Activated naive CD4-positive, alpha-beta T cell treated with anti-CD3 and anti-CD28 coated beads for 36 hours (primary cell): ENCODE measurements at places on chromosomes 11 and 22. TPM values are rescaled to one million over a fixed set of nuclear protein-coding genes. Genes with fewer than 3 reads are reported as not detected.

The PATE4 gene
- total RNA-seq: not detected

- no peak for DNase-seq
Measured at GRCh38 chr11:69449320-69450063, 32.0 kb upstream of the LINC01488 start.

DNA sequence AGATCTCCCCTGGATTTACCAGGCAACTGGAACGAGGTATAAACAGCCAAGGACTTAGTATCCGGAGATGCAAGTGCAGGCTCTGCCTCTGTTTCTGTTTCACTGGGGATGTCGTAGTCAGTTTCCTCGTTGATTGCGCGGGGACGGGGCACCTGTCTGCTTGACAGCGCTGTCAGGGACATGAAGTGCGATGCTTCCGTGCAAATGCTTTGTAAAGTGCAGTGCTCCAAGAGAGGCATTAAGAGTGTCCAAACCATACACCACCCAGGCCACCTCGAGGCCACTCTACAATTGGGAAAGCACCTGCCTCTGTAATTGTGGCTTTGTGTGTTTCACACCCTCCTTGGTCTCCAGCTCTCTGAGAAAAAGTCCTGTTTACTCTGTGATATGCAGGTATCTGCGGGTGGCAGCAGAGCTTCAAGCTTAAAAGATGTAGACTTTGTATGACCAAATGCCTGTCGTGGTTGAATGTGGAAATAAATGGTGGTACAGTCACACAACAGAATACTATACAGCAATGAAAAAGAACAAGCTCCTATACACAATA is 18.6 kb upstream of the CD5 start:
- peak; percentile 89 for DNase-seq

- DNase-seq: no peak
Measured at GRCh38 chr22:46769191-46769675, 6.8 kb downstream of the TBC1D22A start.

GRCh38 chr22:49828599-49828965 is 909 bp upstream of the BRD1 start:
- DNase-seq: no peak

DNA sequence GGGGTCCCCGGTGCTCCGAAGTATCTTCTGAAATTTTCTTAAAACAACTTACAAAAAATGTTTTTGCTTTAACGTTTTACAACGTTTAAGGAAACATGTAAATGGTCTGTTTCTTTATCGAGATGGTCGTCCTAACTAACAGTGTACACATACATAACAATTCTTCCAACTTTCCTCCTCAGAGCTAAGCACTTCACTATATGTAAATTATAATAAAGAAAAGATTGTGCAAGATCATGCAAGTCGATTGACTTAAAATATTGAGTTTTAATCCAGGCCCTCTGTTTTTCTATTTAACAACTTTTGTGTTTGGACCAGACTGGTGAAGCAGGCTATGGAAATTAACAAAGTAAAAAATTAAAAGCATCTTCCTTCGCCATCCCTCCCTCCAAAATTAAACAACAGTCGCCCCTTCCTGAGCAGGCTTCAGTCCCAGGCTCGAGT is 4.9 kb downstream of the ALX4 start:
- no peak for DNase-seq

- no peak for DNase-seq
Measured at GRCh38 chr22:36110306-36110881, 50.2 kb downstream of the APOL3 start.

DNA sequence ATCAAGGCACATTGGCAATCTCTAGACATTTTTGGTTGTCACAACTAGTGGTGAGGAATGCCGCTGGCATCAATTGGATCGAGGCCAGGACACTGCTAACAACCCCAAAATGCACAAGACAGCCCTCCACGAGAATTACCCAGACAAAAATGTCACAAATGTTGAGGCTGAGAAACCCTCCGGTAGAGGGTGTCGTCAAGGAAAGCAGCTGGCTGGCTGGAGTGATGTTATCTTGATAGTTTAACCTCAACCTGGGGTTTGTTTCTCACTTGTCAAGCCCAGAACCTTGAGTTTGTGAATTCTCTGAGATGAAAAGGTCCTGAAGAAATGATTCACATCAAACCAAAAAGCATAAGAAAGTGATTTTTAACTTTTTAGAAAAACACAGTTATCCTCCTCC is 21.1 kb upstream of the TMPRSS13 start:
- DNase-seq: peak; percentile 67

- peak; percentile 28 for DNase-seq
Measured at GRCh38 chr11:102807921-102808320, 10.0 kb upstream of the MMP1 start.

- no peak for DNase-seq
Measured at GRCh38 chr22:47355776-47356510, 593.5 kb downstream of the TBC1D22A start.

GRCh38 chr11:69683764-69684333 is 8.7 kb upstream of the LTO1 start:
- DNase-seq: peak; percentile 20

DNA sequence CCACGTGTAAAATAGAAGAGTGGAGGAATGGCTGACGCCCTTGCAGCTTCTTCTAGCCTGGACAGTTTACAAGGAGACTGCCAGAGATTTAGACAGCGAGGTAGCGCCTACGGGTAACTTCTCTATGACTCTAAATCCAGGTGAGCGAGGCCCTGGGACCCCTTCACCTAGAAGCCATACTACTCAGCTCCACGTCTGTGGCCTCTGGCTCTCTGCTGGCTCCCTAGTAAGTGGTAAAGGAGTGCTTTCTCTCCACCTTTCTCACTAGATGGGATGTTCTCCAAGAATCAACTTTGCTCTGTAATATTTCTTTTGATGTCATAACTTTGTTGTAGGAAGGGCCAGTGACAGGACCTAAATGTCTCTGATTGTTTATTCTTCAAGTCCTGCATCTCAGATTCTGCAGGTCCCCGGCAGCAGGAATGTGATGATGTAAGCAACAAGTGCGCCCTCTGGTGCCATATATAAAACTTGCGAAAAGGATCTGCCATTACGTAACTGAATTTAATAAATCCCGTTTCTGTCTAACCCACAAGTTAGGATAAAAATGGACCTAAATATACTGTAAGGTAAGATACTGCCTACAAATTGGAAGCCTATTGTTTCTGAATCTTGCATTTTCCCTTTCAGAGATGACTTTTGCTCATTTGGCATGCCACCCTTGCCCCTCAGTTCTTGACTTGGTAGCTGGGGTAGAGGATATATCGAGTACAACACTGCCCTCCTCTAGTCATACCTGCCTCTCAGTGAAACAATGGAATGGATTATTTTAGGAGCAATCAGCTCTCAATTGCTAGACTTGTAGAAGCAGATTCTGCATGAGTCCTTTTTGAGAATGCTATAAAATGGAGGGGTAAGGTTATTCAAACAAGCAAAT is 11.0 kb upstream of the PTPN5 start:
- peak; percentile 67 for DNase-seq

DNA sequence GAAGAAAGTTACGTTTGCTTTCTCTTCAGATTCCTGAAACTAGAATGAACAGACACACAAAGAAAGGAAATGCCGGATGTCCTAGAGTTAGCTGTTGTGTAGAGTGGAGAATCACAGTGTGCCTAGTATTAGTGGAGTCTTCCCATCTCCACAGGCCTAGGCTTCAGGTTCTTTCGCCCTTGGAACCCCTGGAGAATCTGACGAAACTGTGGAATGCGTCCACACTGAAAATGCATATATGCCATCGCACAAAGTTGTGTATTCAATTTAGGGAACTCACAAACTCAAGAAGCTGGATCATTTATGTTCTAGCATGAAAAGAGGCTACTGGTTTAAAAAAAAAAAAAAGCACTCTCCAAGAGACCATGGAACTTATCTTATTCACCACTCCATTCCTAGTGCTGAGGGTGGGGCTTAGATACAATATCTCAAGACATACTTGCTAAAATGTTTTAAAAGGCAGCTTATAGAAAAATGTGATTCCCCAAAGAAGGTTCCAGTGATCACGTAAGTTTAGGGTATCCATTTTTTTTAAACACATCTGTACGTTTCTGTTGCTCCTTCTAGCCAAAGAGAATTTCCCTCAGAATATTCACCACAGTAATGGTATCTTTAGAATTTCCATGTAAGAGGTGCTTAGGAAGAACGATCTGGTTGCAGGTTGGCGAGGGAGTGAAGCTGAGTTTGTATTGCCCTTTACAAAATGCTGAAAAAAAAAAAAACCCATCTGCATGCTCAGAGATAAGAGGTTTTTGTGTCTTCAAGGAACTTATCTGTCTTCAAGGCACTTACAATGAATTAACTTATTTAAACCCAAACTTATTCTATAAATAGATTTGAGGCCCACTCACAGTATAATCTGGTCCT is 20.0 kb downstream of the MAML2 start:
- DNase-seq: no peak

DNA sequence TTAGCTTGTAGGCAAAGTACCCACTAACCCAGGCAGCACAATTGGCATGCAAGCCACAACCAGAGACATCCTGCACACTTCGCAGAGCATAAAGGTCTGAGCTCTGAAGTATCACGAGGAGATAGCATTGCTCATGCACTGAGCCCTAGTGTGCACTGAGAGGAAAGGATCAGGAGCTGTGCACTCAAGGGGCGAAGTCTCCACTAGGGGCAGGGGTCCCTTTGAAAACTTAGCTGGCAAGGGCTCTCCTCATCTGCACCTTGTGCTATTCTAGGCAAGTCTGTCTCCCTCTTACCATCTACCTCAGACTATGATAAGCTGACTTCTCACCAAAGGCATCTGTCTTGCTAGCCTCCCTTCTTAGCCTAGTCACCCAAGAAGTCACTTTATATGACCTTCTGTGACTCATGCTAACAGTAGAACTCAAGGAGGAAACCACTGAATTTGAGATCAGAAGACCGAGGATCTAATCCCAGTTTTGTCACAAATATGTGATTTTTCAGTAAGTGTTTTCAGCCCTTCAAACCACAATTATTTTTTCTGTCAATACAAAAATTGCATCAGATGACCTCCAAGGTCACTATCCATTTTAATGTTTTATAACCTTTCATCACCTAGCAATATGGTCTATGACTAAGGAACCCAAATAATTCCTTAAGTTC is 1078.0 kb downstream of the NTM start:
- DNase-seq: no peak

- no peak for DNase-seq
Measured at GRCh38 chr11:6249770-6250555, 9.7 kb upstream of the CCKBR start.

DNA sequence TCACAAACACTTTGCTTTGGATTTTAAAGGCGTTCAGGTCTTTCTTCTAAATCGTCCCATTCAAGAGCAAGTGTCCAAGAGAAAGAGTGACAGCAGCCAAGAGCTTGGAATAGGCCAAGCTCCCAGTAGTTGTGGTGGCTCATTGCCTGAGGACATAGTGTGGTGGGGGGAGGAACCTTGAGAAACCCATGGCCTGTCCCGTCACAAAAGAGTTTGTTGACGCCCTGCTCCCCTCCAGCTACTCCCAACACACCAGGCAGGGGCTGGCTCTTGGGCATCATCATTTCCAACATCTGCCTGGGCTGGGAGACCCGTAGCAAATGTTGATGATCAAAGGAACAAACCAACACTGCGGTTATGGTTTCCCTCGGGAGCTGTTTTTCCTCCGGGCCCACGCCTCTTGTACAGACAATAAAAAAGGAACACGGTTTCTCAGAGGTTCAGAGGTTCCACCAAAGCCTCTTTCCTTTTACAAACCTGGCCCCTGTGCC is 20.8 kb downstream of the FADS3 start:
- no peak for DNase-seq
